ENCODE measurements at places on chromosomes 5 and 9.

DNA sequence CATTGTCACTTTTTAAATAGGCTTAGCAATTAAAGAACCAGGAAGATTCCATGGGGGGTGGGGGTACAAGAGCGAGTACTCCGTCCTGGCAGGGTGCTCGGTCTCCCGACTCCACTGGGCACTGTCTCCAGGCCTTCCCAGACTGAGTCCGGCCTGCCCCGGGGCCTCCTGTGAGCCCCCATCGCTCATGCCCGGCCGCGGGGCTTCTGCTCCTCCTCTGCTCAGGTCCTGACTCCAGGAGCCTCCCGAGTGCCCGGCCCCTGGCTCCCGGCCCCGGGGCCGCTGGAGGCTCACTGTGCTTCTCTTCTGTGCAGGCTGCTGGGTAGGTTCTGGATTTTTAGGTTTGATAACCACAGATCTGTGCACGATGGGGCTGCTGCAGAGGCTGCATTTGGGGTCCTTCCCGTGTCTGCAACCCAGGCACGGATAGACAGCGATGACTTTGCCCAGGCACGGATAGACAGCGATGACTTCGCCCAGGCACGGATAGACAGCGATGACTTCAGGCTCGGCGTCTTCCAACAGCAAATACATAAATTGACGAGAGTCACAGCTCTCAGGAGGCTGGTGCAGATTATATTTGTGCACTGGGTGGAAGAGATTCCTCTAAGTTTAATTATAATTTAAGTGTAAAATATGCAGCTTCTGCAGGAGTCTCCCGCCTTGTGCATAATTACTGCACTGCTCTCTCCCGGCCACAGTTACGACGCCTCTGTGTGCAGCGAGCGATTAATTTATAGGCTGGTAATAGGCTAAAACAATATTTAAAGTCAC lies 74.8 kb upstream of the RXRA start:
- DNase-seq, result no peak

DNA sequence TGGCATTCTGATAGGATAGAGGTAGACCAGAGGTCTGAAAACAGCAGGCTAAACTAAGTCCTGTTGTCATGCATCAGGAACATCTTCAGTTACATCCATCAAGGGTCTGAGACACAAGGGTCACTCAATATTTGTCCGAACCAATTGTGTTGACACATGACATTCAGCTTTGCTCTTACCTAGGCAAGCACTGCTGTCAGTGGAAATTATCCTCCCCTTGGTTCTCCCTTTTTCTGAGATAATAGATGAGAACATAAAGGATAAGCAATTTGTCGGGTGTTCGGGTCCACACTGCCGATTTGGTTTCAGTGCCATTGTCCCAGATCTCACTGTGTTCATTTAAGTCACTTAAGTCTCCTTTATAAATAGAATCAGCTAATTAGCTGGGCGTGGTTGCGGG lies 148.3 kb upstream of the MSX2 start:
- DNase-seq, result no peak

GRCh38 chr5:84445049-84445685 lies 60.5 kb upstream of the EDIL3 start:
- no peak for DNase-seq

DNA sequence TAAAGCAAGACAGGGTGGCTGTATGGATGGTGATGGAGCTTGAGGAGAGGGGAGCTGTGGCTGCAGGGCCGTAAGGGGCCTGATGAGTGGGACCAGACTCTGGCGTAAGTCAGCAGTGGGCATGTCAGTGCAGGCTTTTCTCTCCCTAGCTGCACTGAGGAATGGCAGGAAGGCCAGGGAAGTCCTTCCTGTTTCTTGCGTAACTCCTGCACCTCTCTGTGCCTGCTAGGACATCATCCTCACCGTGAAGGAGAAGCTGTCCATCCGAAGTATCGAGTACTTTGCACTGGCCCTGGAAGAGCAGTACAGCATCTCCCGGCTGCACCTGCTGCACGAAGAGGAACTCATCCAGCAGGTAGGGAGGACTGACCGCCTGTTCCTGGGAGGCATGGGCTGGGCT lies 24.1 kb upstream of the TRMT10B start:
- no peak for DNase-seq

DNA sequence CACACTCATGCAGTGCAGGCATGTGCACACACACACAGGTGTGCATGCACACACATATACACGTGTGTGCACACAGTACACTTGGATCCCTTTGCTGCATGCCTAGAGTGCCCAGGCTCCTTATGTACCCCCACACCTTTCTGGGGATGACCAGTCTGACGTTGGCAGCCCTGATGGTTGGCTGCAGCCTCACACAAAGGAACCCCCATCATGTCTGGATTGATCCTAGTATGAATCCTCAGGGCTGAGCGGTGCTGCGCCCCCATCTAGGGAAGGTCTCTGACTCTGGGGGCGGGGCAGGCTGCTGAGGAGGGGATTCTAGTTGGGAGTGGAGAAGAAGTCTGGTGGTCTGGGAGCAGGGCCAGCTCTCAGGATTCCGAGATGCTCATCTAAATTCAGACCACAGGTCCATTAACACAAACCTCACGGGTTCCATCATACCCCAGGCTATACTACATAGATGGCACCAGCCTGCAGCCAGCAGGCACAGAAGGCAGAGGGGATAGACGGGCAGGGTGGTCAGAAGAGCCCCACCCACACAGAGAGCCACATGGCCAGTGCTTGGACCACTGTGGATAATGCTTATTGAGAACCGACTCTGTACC lies 50.5 kb upstream of the OLFM1 start:
- DNase-seq, result no peak

DNA sequence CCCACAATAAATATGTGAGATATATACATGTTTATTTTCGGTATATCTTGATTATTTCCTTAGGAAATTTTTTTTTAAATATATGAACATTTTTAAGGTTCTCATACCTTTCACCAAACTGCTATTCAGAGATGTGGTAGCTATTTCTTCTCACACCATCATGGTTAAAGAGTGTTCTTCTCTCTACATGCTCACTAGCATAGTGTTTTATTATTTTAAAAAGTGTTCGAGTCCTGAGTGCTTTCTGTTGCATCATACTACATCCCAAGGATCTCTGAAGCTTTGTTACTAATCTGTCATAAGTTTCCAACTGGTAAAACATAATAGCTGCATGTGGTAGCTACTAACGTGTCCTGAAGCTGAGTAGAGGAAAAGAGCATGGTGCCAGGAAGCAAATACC lies 177.4 kb upstream of the GLRA1 start:
- no peak for DNase-seq
